ENCODE measurements at places on chromosomes 2 and 18. TPM values are rescaled to one million over a fixed set of nuclear protein-coding genes. Genes with fewer than 3 reads are reported as not detected.

GRCh38 chr2:109214651-109215371 lies 85.8 kb downstream of the SH3RF3 start:
- DNase-seq, result no peak

DNA sequence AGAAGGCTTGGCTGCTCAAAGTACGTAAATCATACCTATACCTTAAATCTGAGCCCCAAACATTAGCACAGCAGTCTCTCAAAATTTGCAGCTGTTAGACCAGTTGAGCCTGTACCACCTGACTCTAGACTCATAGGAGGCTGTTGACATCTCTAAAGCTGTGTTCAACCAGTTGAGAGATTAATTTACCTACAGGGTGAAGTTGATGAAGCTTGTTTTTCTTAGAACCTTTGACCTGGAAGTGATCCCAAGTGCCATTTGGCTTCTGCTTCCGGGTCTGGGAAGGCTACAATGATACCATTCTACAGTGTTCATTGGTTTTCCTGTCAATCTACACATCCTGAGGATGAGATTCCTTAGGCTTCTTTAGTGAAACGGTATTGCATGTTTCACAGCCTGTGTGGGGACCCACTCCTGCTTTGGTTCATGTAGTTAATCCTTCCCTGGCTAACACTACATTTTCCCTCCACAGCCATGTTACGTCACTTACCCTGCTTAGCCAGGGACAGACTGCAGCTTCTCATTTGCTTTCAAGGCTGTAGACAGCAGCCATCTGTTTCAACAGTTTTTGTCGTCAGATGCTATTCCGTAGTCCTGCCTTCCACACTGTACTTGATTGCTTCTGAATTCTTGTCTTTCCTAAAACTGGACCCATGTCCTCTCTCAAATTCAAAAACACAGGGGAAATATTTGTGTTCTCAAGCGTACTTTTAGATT lies 4.7 kb upstream of the IL1RL2 start:
- DNase-seq, result no peak

DNA sequence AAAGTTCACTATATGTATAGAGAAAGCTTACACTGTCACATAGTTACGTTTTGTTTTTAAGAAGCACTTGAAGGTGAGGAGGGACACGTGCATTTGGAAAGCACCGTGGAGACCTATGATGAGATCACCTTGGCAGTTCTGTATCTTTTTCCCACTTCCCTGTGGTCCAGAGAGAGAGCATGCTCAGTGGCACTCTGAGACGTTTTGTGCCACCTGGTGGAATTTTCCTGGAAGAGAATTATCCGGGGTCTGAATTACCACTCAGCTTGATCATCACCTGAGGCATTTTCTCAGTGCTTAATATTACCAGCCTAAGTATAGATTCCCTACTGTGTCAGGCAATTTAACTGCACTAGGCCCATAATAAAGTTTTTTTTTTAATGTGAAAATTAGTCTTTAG lies 469.4 kb upstream of the SMIM21 start:
- peak; percentile 31 for DNase-seq

DNA sequence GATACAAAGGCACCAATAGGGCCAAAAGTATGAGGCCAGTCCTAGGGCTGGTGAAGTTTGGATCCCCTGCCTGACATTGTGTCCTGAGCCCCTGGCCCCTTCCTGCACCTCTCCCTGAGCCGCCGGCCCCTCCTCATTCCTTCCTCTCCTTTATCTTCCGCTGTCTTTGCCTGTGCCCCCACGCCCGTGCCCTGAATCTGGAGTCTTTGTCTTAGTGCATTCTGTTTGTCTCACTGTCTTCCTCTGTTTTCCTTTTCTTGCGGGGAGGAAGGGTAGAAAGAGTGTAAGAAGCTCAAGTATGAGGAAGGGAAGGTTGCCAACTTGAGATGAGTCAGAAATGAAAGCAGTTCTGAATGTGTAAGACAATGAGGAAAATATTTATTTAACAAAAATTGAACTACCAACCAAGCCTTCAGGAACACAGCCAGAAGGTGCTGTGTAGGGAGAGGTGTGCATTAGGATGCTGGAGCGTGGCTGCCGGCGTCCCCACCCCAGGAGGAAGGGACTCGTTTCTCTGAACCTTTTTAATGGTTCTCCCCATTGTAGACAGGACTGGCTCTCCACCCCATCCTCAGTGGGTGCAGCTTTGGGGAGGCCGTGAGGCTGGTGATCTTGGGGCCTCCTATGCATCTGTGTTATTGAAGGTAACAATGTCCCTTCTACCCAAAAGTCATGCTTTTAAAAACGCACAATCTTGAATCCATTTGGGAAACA lies 133.1 kb downstream of the NEDD4L start:
- no peak for DNase-seq

- DNase-seq, result no peak
These were observed 97.2 kb downstream of the SLC4A3 start for GRCh38 chr2:219724628-219725027.

DNA sequence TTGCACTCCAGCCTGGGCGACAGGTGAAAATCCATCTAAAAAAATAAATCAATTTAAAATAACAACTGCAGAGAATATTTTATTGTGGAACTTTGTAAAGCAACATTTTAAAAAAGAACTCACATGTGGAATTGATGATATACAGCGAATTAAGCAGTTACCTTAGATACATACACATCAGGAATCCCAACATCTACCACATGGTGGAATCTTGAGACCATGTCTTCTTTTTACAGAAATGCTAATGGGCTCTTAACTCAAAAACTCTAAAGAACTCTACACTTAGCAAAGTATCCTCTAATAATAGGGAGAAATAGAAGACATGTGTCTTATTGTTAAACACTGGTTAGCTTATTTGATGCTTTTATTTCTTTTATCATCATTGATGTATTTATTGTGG lies 373.6 kb downstream of the CDH7 start:
- no peak for DNase-seq

DNA sequence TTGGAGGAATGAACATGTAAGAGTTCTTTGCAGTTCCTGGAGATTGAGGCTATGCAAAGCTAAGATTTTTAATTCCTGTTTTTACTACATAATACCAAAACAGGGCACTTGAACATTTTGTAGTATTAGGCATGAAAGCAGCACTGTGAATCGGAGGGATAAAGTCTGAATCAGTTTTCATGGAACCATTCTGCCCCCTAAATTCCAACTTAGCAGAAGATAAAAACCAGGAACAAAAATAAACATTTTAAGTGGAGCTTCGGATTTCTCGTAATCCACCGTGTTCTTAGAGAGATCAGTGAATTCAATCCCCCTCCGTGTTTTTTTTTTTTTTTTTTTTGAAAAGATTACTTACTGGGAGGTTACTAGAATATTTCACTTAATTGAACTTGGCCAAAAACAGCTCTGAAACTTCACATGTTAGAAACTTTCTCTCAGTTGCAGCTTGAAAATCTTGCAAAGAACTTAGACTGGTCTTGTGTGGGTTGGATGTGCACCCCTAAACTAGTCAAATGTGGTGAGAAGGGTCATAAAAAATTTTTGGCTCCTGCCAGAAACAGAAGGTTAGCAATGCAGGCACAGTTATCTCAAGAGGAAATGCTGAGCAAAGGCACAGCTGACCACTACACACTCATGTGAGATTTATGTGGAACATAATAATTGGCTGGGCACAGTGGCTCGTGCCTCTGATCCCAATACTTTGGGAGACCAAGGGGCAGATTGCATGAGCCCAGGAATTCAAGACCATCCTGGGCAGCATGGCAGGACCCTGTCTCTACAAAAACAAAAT lies 145.4 kb upstream of the RNF152 start:
- no peak for DNase-seq

GRCh38 chr2:149661844-149662243 lies 74.3 kb upstream of the MMADHC start:
- peak; percentile 67 for DNase-seq

DNA sequence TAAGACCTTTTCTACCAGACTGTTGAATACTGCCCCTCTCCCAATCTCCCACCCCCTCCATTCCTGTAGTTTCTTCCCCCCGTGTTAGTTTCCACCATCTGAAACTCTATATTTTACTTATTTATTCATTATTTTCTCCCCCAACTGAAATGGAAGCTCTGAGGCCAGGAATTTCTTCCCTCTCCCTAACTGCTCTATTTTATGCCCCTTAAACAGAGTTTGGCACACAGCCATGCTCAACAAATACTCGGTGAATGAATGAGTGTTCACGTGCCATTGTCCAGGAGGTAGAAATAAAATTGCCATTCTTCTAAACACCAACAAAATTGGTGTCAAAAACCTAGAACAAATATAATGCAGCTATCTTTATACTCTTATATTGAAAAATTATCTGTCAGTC lies 5.6 kb downstream of the ITGB1BP1 start:
- DNase-seq, result peak; percentile 37

GRCh38 chr2:206942592-206943478 lies 3.5 kb downstream of the CPO start:
- no peak for DNase-seq

GRCh38 chr18:30234755-30235154 lies 807.8 kb downstream of the DSC3 start:
- no peak for DNase-seq

DNA sequence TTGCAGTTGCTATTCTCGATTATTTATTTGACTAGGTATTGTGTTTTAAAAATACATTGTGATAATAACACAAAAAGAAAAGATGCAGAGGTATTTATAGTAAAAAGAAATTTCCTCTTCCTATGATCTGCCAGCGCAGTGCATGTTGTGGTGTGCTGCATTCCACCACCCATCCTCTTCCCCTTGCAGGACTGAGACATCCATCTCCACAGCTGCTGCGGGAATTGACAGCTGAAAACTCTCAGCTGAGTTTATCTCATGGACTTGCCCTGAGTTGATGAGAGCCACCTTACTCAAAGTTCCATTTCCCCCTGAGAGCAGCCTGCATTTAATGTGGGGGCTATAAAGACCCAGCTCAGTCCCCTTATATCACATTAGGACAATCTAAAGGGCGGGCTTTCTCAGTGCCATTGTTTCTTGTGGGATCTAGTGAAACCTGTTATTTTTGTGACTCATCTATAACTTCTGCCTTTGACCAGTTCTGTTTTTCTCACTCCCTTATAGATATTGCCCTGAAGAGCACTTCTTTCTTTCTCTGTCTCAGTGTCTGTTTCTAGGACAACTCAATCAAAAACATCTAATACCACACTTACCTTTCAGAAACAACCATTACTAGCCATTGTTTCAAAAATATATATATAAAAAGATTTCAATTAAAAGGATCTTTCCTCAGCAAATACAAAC lies 698.5 kb downstream of the NR4A2 start:
- no peak for DNase-seq

GRCh38 chr2:38748943-38749804 lies 2.0 kb downstream of the SRSF7 start:
- no peak for DNase-seq

GRCh38 chr18:48534364-48534763 lies 4.5 kb upstream of the CTIF start:
- DNase-seq, result no peak

- DNase-seq, result no peak
These were observed 249.3 kb upstream of the FSHR start for GRCh38 chr2:49403637-49404036.

GRCh38 chr18:48066225-48066652 lies 135.8 kb upstream of the SMAD2 start:
- peak; percentile 59 for DNase-seq

DNA sequence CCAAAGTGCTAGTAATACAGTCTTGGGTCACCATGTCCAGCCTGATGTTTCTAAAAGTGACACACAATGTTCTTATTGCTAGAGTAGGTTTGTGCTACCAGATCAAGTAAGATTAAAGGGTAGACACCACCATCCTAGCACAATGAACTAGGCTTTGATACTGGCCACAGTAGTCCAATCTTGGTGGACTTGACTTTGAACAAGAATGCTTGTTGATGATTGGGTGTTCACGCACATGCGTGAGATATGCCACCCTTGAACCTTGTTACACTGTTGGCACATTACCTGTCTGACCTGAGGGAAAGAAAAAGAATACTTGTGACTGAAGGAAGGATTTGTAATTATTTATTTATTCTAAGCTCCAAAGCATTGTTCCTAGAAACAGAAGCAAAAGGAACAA lies 72.1 kb upstream of the EMILIN2 start:
- DNase-seq, result no peak

GRCh38 chr2:199191461-199191860 lies 266.3 kb downstream of the SATB2 start:
- DNase-seq, result no peak

- peak; percentile 94 for DNase-seq
These were observed 3.6 kb downstream of the PAPOLG start for GRCh38 chr2:60759654-60760053.

GRCh38 chr2:101036562-101036961 lies 34.5 kb downstream of the RPL31 start:
- DNase-seq, result no peak

DNA sequence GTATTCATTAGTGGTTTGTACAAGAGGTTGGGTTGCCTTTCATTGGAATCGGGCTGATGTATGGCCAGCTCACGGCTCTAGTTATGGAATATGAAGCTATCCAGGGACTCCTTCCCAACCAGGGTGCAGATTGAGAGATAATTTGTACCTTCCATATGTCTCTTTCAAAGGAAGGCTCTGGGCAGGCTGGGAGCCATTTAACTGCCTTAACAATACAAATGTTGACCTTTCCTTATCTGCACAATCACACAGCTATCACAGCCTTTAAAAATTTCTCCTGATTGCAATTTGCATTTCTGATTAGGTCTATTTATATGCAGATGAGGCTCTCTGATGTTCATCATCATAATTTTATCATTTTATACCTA lies 58.7 kb downstream of the MYO3B start:
- DNase-seq, result no peak

GRCh38 chr2:60260639-60261296 lies 292.7 kb downstream of the BCL11A start:
- DNase-seq, result peak; percentile 87

DNA sequence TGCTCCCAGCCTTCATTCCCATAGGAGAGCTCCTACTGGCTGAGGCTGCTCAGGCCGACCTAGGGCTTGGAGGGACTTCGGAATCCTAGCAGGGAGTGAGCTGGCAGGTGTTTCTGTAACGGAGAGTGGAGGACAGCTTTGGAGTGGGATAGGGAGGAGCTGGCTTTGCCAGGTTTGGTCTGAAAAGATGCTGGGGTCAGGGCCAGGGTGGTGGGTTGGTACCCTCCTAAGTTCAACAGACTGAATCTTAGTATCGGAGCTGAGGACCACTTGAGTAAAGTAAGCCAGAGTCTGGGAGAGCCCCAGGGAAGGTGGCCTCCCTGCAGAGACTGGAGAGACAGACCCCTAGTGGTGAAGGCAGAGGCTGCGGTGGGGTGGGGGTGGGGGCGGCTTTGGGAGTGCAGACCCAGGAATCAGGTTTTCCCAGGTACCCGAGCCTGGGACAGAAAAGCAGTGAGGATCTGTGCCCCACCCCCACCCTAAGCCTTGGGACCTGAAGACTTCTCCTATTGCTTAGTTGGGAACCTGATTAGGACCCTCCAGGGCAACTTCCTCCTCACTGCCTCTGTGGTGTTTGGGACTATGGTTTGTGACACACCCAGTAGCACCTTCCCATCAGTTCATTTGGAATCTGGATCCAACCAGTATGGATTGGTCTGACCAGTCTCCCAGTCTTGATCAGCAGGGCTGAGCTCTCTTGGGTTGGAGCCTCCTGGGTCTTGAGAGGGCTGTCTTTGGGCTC lies 3.0 kb downstream of the CNNM4 start:
- DNase-seq, result peak; percentile 58

- DNase-seq, result no peak
These were observed 230.4 kb upstream of the SPRED2 start for GRCh38 chr2:65662654-65663432.

Gene LYPD1
- total RNA-seq, result 1.9 TPM

Gene SOX11
- not detected for total RNA-seq

Gene CFC1
- total RNA-seq, result not detected

Gene TTN
- 6.3 TPM for total RNA-seq

Gene C1QL2
- not detected for total RNA-seq

Gene DPYSL5
- not detected for total RNA-seq

Gene GPR39
- total RNA-seq, result 6.8 TPM

Gene MALT1
- total RNA-seq, result 33.4 TPM

Gene POTEI
- total RNA-seq, result 0.27 TPM

Gene FECH
- total RNA-seq, result 65.7 TPM

Gene CYBRD1
- total RNA-seq, result 489 TPM
